ENCODE measurements at places on chromosomes 4 and X.

- no peak for DNase-seq
Observed at GRCh38 chr4:105158837-105159236, 12.2 kb downstream of the TET2 start.

GRCh38 chr4:40583850-40584439, 45.7 kb downstream of the RBM47 start:
- DNase-seq: no peak

GRCh38 chrX:65690057-65690855, 22.8 kb downstream of the MSN start:
- DNase-seq: no peak

DNA sequence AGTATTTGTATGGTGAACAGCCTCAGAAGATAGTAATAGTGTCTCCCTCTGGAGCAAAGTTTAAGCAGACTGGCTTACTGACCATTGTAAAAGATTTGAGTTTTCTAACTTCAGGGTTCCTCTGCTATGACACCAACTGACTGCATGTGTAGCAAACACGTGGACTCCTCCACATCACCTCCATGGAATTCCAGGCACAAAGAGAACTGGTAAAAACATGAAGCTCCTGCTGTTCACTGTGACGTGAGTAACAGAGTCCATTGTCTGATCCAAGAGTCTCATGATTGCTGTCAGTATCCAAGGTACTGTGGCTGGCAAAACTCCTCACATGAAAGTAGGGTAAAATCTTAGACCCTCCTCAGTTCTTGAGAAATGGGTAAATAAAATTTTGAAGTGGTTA, 107.6 kb upstream of the FAM9B start:
- no peak for DNase-seq

- DNase-seq: no peak
Observed at GRCh38 chr4:113179091-113179490, 129.6 kb downstream of the ANK2 start.

GRCh38 chr4:37068580-37068979, 176.0 kb upstream of the NWD2 start:
- DNase-seq: no peak

DNA sequence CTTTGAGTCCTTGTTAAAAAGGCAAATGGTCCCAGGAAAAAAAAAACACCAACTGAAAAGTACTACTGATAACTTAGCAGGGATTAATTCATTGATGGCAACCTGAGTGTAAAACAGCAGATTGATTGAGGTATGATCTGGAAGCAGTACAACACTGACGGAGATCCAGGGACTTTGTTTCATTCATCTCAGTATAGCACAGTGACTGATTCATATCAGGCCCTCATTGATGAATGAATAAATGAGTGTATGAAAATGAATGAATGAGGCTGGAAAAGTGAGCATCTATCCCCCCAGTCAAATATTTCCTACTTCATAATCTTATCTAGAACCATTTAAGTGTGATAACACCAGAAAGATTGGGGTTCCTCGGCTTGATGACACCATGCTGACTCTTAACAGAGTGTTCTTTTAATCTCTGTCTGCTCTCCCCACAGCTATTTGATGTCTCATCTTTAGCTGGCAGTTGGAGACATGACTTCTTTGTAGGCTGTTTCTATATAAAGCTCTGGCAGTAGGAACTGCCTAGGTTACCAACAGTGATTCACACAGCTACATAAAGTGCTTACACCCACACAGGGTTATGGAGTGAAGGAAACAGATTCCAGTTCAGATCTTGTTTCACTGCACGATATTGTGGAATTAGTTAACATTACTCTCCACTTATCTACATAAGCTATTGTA, 18.6 kb upstream of the RNF128 start:
- DNase-seq: no peak

DNA sequence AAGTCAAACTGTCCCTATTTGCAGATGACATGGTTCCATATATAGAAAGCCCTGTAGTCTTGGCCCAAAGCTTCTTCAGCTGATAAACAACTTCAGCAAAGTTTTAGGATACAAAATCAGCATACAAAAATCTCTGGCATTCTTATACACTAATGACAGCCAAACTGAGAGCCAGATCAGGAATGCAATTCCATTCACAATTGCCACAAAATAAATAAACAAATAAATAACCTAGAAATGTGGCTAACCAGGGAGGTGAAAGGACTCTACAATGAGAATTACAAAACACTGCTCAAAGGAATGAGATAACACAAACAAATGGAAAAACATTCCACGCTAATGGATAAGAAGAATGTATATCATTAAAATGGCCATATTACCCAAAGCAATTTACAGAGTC, 52.9 kb upstream of the CXCL8 start:
- DNase-seq: no peak

DNA sequence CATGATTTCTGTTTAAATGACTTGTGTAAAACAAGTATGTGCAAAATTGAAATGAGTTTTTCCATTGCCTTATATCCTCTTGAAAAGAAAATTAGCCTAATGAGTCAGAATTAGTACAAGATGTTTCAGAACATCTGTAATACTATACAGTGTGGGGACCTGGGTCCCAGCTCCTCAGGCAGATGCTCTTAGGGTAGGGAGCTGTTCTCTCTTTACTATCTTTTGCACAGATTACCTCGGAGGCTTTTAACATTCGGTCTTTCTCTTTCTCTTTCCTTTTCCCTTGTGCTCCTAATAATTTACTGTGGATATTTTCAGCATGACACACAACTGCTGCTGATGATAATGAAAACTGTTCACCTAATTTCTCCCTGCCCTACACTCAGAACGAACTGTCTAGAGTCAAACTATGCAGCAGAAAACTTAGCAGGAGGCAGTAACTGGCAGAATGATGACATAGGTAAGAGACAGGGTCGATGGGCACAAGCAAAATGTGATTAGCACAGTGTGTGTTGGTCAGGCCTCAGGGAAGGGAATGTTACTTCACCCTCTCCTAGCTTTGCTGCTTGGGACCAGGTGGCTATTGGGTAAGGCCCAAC, 455.3 kb downstream of the PDHA2 start:
- DNase-seq: no peak

- no peak for DNase-seq
Observed at GRCh38 chr4:17526695-17527477, 11.9 kb downstream of the CLRN2 start.

- no peak for DNase-seq
Observed at GRCh38 chr4:186624951-186625350, 69.6 kb upstream of the MTNR1A start.

- no peak for DNase-seq
Observed at GRCh38 chrX:46375831-46376230, 169.4 kb downstream of the ZNF674 start.

DNA sequence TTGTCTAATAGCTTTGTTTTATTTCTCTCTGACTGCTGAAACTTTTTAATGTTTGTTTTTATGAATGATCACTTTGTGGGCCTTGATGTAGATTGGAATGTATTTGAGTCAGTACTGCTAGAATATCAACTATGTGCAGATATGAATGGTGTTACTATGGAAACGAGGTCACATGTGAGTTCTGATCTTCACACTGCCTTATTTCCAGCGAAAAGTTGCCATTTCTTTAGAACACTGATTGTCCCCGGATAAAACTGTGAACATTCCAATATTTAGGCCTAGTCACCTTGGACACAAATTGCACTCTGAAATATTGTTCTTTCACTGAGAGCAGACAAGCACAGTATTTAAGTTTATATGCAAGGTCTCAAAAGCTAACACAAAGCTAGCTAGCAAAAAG, 27.2 kb upstream of the MAGED1 start:
- no peak for DNase-seq

GRCh38 chrX:153342762-153343558, 9.0 kb downstream of the ZNF275 start:
- no peak for DNase-seq

- DNase-seq: no peak
Observed at GRCh38 chr4:185227131-185227551, 17.7 kb downstream of the SNX25 start.

DNA sequence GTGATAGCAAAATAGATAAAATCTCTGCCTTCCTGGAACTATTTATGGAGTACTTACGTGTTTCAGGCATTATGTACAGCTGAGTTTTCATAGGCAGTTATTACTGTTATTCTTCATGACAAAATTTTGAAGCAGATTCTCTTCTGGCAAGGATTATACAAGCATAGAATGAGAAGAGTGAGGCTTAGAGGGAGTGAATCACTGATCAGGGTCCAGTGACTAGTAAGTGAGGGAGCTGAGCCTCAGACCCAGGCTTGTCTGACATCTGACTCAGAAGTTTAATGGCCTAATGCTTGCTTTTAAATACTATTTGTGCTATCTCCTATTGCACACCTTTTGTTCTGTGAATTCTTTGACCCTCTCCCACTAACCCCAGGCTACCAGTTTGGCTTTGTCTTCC, 110.6 kb downstream of the DTHD1 start:
- DNase-seq: no peak

DNA sequence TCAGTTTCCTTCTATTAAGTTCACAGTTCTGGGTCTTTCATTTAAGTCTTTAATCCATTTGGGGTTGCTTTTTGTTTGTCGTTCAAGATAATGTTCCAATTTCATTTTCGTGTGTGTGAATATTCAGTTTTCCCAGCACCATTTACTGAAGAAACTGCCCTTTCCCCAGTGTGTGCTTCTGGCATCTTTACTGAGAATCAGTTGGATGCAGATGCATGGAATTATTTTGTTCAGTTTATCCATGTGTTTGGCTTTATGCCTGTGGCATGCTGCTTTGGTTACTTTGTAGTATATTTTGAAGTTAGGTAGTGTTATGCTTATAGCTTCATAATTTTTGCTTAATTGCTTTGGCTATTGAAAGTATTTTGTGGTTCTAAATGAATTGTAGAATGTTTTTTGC, 163.8 kb upstream of the HDX start:
- no peak for DNase-seq

GRCh38 chrX:101081231-101081630, 2.6 kb downstream of the TMEM35A start:
- DNase-seq: no peak

DNA sequence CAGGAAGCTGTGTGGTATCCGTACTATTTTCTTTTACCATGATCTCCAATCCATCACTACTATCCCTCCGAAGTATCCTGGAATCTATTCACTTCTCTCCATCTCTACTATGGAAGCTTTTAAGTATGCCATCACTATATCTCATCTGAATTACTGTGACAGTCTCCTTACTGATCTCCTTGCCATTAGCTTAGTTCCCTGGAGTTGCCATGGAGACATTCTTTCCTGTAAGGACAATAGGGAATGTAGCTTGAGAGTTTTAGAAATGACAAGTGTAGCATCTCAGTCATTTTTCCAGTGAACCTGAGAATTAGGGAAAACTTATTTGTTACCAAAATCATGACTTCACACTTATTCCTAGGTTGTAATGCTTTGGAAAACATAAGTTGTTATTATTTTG, 86.3 kb downstream of the HPGD start:
- no peak for DNase-seq

DNA sequence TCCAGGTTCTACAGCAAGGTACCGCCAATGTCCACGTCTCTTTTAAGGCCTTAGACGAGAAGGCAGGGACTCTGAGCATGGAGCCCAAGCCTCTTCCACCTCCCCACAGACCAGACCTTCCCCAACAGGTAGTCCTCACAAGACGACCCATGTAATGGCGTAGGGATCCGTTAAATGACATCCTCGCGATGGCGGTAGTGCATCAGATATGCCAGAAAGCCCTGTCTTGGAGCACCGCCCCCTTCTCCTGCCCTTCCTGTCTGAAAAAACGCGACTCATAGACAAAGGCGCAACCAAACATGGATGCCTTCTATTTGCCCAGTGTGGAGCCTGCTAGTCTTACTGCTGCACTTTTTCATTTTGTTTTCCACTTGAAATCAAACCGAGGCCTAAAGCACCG, 185.4 kb downstream of the OR13H1 start:
- DNase-seq: peak; percentile 89

GRCh38 chr4:143502231-143502630, 11.3 kb upstream of the SMARCA5 start:
- no peak for DNase-seq

DNA sequence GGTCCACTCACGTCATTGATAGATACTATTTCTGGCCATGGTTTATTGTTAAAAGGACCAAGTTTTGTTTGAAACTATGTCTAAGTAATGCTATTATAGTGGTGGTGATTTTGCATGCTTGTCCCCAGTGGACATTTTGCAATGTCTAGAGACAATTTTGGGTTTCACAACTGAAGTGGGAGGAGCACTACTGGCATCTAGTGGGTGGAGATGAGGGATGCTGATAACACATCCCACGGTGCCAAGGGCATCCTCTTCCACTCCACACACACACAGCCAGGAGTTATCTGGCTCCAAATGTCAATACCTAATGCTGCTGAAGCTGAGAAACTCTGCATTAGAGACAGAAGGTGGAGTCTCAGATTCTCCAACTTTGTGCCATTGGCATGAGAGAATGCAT, 131.2 kb downstream of the FRMPD4 start:
- DNase-seq: no peak

DNA sequence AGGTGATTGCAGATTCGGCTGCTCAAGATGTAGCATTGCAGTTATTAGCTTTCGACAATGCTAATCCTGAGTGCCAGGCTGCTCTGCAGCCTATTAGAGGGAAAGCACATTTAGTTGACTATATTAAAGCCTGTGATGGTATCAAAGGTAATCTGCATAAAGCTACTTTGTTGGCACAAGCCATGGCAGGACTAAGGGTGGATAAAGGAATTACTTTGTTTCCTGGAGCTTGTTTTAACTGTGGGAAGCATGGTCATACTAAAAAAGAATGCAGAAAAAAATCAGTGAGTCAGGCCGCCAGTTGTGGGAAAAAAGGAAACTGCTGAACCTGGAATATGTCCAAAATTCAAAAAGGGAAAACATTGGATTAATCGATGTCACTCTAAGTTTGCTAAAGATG, 154.9 kb upstream of the TECRL start:
- no peak for DNase-seq

- no peak for DNase-seq
Observed at GRCh38 chrX:45771114-45771513, 570.4 kb upstream of the DIPK2B start.

DNA sequence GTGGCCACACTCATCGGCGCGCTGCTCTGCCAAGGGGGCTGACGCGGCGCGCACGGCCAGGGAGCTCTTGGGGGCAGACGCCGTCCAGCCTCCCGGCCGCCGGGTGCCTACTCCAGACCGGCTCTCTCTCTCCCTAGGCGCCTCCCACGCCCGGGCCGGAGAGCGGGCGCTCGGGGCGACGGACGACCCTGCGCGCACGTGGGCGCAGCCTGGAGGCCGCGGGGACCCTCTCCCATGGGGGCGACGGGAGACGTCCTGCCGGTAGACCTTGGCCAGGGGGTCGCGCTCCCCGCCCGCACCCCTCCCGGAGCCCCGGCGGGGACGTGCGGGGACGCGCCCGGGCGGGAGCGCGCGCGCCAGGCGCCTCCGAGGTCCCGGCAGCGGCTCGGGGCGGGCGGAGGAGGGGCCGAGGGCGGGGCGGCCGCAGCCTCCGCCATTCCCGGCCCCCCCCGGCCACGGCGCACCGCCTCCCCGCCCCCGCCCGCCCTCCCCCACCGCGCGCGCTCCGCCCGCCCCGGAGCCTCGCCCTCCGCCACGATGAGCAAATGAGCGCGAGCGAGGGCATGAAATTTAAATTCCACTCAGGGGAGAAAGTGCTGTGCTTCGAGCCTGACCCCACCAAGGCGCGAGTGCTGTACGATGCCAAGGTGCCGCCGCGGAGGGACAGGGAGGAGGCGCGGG, at the start of gene MSL3:
TSS of gene MSL3 (plus strand) at position 519 of the 681 bp plus-strand sequence. CDS start at position 546, 27 bp downstream.
- DNase-seq: peak; percentile 37

GRCh38 chr4:26406346-26406975, 83.8 kb downstream of the CCKAR start:
- no peak for DNase-seq

GRCh38 chr4:23728393-23728792, 161.5 kb downstream of the PPARGC1A start:
- no peak for DNase-seq

- no peak for DNase-seq
Observed at GRCh38 chrX:120653000-120653399, 23.1 kb upstream of the C1GALT1C1 start.
